SW 1271 (cell line): ENCODE measurements at places on chromosomes 3 and 15.

DNA sequence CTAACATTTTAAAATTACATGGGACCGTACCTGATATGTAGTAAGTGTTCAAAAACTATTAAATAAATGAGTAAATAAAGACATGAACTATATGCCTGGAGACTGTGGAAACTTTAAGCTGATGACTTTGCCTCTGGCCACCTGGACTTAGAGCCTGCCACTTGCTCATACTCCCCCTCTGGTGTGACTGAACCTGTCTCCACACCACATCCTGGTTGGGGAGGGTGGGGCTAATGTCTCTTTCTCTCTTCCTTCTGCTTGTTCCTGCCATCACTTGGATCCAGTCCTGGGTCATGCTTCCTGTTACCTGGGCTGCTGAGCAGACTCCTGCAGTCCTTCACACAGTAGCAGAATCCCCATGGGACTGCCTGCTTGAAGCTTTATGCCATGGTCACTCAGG lies 8.2 kb upstream of the TMEM158 start:
- DNase-seq: no peak

GRCh38 chr15:31504462-31504839 lies 177.8 kb downstream of the KLF13 start:
- no peak for DNase-seq

DNA sequence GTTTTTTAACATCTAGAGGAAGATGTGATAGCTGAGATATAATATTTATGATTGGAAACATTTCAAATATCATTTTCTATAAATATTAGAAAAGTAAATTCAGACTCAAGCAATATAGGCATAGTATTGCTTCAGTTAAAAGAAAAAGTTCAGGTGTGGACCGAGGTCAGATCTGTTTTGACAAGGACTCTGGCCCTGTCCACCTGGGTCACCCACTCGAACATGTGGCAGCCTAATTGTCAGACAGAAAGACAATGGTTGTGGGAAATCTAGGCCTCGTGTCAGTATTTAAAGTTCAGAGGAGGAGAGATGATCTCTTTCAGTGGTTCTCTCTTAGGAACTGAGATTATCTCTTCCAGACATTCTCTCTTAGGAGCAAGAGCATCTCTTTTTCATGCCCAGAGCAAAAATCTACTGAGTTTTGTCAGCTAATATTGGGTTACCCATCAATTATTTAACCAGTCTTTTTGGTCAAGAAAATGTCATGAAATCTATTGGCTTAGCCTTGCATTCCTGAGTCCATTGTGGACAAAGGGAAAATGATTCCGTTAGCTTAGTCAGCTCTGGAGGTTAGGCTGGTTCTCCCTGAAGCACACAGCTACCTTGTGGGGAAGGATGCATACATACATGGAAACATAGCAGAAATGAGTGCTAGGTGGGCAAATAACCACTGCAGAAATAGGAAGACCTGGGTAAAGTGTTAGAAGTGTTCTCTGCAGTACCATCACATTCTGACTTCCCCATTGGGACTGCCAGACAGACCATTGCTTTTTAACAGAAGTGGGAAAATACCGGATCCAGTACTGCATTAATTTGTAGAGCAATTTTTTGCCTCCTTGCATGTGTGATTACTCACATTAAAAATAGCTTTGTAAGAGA lies 343.3 kb downstream of the GRM7 start:
- DNase-seq: no peak

GRCh38 chr3:71010726-71011455 lies 572.6 kb downstream of the FOXP1 start:
- no peak for DNase-seq

DNA sequence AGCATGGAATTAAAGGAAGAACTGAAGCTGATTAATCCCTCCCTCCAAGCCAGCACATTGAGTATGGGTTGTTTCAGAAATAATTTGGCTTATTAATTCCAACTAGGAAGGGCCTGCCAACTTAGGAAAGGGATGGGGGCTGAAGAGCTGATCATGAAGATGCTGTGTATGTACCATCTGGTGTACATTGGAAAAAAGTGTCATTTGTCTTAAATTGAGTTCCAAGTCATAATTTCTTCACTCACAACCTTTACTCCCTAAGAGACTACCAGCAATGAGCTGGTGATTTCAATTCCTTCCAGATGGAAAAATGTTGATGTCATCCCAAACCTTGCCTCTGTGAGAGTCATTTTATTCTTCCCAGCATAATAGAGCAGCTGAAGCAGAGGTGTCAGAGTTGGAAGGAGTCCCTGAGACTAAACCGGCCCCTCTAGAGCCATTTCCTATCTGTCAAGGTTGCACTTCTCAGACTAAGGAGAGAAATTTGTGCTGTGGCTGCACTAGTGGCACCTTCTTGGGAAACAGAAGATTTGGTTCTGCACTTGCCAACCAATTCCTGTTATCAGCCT lies 79.4 kb downstream of the GTPBP8 start:
- no peak for DNase-seq

DNA sequence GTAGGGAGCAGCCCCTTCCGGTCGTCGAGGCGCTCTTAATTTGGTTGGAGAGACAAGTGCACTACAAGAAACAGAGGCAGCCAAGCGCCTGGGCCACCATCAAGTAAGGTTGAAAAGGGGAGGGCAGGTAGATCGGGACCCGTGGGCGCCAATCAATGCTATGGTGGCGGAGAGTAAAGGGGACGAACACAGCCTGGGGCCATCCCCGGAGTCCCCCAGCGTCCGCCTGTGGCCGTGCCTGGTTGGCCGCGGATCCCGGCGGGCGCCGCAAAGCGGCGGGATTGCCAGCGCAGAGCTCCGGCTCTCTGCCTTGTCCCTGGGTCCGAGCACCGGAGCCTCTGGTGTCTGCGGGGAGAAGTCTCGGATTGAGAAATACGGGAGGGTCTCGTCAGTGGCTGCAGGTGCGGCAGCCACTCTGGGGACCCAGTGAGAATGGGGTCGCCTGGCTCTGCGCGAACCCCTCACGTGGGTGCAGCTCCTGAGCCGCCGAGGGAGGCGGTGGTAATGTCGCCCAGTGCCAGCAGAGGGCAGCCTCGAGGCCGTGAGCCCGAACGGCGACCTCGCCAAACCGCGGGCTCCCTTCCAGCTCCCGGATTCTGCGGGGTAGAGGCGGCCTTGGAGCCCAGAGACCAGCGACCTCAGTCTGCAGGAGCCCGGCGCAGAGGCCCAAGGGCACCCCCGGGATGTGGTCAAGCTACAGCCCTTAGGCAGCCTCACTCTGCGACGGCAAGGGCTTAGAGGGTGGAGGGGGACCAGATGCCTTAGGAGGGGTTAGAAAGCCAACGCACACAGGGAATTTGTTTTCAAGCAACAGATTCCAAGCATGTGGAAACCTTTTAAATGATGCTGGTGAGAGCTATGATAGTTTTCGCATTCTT lies 10.8 kb downstream of the FOXL2 start:
- DNase-seq: peak; percentile 11

DNA sequence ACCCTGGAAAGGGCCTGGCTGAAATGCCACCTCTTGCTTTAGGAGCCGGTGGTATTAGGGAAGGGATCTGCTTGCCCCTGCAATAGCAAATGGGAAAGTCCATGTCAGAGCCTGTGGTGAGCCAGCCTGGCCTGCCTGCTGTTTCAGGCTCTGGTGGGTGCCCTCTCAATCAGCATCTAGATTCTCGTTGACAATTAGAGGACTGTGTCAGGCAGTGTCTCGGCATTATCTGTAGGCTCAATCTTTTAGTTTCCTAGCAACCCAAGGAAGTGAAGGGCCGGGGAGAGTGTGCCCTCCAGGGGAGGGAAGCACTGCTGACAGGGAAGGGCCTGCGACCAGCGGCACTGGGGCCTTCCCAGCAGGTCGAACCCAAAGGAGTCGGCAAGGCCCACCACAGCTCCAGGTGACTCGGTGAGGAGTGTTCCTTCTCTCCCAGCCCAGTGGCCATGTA lies 42.1 kb downstream of the TLE3 start:
- DNase-seq: no peak

DNA sequence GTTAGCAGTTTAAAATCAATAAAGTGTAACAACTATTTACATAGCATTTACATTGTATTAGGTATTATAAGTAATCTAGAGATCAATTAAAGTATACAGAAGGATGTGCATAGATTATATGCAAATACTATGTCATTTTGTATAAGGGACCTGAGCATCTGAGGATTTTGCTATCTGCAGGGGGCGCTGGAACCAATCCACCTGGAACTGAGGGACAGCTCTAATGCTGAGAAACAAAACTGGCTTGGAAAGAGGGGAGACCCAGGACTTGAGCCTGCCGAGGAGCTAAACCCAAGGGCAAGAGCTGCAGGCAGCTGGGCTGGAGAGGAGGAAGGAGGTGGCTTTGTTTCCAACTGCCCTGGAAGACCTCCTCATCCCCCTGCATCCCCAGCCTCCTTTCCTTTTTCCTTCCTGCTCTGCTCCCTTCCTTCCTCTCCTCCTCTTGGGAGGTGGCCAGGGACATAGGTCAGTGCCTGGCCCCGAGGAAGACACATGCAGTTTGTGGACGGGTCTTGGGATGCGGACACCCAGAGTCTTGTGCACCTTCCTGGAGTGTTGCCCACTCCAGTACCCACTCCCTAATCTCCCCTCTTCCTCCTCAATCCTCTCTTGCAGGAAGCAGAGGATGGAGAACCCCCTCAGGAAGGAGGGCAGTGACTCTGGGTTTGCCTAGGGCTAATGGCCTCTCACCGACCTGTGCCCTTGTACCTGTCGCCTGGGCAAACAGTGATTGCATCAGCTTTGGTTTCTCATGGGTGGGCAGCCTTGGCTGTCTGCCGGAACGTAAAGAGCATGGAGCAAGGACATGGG lies 825 bp upstream of the RTP3 start:
- DNase-seq: no peak

DNA sequence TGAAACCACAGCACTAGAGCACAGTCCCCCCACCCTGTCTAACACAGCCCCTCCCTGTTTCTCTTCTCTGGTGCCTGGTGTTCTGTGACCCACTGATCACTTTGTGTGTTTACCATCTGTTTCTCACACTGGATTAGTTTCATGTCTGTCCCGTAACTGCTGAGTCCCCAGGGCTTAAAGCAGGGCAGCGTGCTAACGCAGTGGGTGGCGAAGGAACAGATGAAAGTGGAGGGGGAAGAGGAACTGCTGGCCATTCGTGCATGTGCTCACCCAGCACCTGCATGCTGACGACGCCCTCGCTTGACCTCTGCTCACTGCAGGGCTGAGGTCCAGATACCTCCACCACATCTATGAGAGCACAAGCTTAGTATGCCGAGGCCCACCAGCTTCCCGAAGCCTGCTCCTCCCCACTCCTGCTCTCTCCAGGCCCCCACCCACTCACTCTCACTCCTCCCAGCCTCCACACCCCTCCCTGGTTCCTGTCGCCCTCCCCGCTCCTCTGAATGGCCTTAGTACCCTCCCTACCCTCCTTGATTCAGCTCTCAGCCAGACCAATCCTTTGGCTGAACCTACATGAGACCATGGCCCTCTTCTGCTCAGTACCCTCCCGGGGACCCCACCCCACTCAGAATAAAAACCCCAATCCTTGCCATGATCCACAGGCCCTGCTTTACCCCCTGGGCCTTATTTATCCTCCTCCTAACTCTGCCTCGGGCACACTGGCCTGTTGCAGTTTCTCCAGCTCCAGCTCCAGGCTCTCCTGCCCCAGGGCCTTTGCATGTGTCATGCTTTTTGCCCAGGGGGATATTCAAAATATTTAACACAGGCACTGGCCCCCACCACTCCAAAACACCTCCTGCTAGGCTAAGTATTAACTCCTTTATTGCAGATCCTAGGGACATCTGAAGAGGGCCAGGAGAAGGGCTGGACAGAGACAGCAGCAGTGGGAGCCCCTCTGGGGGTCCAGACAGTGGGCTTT lies 15.1 kb upstream of the IQSEC1 start:
- DNase-seq: no peak

GRCh38 chr3:181183764-181184163 lies 194.2 kb upstream of the DNAJC19 start:
- DNase-seq: no peak

DNA sequence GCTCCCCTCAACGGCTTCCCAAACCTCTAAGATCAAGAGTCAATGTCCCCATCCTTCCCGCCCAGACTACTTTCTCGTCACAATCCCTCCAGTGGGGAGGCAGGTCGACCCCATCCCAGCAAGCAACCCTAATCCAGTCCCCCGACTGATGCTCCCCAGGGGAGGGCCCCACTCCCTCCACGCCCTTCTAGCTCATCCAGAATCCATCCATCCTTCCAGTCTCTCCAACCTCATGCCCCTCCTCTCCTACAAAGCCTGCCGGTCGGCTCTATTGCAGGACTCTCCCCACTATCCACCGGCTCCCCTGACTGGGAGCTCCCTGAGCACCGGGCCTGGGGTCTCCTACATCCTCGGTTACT lies 1.3 kb downstream of the ADAMTS7 start:
- DNase-seq: no peak

- DNase-seq: no peak
Observed at GRCh38 chr15:99128411-99128810, 23.5 kb downstream of the SYNM start.

DNA sequence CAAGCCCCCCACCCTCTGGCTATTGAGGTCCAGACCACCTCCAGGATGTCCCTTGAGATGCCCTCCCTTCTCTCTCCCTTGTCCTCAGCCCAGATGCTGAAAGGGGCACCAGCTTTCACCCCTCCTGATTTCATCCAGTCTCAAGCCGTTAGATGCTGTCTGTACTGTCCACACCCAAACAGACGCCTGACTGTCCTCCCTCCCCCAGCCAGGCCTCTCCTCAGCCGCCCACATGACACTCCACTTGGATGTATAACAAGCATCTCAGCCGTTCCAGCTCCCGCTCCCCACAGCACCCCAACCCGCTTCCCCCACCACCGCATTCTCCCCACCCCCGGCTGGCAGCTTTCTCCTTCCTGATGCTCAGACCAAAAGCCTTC lies 25.0 kb upstream of the CYP11A1 start:
- no peak for DNase-seq

GRCh38 chr3:150738688-150739087 lies 24.3 kb downstream of the SIAH2 start:
- no peak for DNase-seq

DNA sequence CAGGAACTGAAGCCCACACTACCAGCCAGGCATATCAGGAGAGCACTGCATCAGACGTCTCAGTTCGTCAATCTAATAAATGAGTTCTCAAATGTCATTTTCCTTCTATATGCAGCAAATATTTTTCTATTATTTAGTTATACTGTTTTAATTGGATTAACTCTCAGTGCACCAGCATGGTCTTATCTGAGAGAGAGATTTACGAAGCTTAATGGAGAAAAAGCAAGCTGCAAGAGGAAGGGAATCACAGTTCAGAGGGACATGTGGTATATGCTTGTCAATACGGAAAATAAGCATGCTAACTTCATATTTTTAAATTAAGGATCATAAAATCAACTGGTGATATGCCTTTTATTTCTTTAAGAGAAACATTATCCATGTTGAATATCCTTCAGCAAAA lies 213.1 kb upstream of the NECTIN3 start:
- no peak for DNase-seq

DNA sequence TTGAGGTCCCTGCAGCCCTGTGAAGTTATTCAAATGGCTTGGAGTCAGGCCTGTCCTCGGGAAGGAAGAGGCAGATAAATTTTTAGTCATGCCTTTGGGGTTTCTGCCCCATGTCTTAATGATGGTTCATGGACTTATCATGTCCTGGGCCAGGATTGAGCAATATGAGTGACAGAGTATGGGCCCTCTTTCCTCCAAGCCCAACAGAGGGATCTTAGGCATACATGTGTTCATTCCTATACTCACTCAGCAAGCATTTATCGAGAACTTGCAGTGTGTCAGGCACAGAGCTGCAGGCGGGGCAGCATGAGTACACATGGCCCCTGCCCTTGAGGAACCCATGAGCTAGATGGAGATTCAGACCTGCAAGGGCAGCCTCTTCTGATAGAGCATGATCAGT lies 6.2 kb downstream of the ESYT3 start:
- DNase-seq: no peak
